ENCODE measurements at places on chromosomes 1 and 21. TPM values are rescaled to one million over a fixed set of nuclear protein-coding genes. Genes with fewer than 3 reads are reported as not detected.

DNA sequence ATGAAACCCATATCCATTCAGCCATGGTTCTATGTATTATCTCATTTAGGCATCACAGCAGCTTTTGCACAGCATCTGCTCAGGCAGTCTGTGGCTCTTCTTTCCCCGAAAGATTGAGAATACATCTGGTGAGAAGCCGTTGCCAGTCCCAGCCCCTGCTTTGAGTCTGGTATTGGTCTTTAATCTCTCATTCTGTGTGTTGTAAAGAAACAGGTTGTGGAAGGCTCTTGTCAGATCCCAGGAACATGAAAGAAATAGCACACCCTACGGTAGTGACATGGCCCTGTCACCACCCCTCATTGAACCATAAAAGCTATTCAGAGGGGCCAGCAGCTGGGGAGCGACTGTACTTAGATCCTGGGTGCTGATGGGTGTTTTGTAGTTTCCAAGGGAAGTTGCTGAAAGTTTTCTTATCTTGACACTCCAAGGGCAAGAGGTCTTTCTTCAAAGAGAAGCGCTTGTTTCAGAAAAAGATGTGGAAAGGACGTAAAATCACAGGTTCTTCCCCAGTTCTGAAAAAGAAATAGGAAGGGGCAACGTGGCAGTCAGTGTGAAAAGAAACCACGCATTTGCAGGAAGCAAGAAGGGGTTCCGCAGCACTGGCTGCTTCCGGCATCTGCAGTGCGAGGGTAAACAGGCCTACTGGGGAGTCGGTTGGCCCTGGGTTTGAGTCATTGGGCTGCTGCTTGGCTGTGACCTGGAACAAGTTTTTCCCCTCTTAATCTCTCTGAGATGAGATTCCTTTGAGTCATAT, 145.0 kb downstream of the DHRS3 start:
- peak; percentile 46 for DNase-seq

Gene ORC1
- 4.3 TPM for total RNA-seq

GRCh38 chr1:230376296-230376695, 49.8 kb downstream of the PGBD5 start:
- no peak for DNase-seq

GRCh38 chr1:207314816-207315215, 6.7 kb upstream of the CD55 start:
- no peak for DNase-seq

DNA sequence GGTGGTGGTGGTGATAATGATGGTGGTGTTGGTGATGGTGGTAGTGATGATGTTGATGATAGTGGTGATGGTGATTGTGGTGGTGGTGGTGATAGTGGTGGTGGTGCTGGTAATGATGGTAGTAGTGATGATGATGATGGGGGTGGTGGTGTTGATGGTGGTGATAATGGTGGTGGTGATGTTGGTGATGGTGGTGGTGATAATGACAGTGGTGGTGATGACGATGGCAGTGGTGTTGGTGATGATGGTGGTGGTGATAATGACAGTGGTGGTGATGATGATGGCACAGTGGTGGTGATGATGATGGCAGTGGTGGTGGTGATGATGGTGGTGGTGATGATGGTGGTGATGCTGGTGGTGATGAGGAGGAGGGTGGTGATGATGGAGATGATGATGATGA, 7.0 kb upstream of the AJAP1 start:
- DNase-seq, result no peak

- no peak for DNase-seq
Measured at GRCh38 chr1:165536016-165536415, 7.8 kb upstream of the LRRC52 start.

DNA sequence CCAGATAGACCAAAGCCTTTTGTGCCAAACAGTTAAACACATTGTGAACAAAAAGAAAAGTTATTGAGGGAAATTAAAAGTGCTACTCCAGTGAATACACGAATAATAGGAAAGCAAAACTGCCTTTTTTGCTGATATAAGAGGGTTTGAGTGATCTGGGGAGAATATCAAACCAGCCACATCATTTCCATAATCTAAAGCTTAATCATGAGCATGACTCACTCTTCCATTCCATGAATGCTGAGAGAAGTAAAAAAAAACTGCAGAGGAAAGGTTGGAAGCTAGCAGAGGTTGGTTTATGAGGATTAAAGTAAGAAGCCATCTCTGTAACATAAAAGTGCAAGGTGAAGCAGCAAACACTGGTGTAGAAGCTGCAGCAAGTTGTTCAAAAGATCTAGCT, 350.6 kb upstream of the NCAM2 start:
- DNase-seq, result no peak

DNA sequence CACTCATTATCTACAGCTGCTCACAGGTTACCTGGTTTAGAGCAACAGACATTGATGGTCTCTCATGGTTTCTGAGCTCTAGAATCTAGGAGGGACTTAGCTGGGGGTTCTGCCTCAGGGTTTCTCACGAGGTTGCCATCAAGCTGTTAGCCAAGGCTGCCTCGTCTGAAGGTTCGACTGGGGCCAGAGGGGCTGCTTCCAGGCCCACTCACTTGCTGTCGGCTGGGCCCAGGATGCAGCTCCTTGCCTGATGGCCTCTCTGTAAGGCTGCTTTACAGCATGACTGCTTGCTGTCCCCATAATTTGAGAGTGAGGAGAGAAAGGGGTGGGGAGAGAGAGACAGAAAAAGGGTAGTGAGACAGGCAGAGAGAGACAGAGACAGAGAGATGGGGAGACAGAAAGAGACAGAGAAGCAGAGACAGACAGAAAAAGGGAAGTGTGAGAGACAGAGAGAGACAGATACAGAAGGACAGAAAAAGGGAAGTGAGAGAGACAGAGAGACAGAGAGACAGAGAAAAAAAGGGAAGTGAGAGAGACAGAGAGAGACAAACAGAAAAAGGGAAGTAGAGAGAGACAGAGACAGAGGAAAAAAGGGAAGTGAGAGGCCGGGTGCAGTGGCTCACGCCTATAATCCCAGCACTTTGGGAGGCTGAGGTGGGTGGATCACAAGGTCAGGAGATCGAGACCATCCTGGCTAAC, 106.8 kb upstream of the C1orf174 start:
- DNase-seq, result no peak

GRCh38 chr1:38534473-38534823, 325.1 kb downstream of the RRAGC start:
- DNase-seq, result no peak

Gene CD1E
- 0.28 TPM for total RNA-seq

DNA sequence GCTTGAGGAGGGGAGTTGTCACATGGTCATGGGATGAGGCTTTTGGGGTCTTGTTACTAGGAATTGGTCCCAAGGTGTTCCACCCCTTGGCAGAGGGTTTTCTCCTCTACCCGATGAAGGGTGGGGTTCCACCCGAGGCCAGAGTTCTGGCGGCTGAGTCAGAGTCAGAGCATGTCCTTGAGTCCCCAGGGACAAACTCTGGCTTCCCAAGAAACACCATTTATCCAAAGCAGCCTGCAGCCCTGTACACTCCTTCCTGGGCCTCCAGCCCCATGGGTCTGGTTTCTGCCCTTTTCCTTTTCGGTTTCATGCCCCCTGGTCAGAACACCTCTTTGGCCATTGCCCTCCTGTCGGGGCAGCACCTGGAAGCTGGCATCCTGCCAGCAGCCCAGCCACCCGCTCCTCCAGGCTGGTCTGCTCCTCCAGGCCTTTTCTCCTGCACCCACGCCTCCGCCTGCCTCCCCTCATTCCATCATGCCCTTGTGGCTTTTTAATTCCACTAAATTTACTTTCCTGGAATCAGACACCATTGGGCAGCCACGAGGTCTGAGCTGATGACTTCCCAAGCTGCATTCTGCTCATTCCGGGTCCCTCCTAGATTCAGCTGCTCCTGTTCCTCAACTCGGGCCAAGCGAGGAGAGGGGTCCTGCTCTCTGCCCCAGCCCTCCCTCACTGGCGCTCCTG, 301.7 kb upstream of the VAMP3 start:
- DNase-seq, result no peak

Gene OR2M3
- not detected for total RNA-seq

- DNase-seq, result no peak
Measured at GRCh38 chr21:31221043-31221442, 123.0 kb downstream of the TIAM1 start.

Gene UBASH3A
- total RNA-seq, result 1.0 TPM

- DNase-seq, result no peak
Measured at GRCh38 chr1:201053155-201053860, 29.8 kb upstream of the KIF21B start.

DNA sequence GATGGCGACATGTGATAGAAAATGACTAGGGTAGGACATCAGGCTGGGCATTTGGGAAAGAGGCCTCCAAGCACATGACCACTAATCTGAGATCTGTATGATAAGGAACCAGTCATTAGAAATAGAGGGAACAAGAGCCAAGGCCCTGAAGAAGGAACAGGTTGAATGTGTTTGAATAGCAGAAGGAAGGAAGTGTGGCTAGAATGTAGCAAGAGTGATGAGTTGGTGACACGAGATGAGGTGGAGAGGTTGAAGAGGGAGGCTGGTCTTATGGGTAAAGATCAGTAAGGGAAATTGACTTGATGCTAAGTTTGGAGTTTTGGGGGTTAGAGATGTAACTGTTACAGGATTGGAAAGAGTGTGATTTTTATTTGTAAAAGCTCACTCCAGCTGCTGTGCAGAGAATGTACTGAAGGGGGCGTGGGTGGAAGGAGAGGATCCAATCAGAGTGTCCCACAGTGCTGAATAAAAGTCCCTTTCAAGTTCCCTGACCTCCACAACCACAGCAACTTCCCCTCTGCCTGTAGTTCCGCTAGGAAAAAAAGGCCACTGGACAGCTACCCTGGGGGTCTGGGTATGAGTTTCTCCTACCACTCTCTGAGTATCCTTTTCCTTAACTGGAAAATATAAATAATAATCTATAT, 295.0 kb downstream of the OMA1 start:
- DNase-seq, result no peak

Gene AQP10
- not detected for total RNA-seq

DNA sequence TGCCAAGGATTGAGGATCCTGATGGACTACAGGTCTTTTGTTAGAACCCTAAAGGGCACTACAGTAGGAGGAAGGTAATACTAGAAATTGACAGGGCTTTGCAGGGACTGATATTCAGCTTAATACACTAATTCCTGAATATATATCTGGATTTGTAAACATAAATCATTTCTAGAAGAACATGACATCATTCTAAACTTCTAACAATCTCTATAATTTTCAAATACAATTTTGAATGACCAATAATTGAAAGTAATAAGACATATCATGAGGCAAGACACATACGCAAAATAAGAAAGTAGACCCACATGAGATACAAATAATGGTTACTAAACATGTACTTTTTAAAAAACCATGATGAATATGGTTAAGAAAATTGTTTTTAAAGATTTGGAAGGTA, 52.4 kb upstream of the LRRC8B start:
- DNase-seq, result no peak

DNA sequence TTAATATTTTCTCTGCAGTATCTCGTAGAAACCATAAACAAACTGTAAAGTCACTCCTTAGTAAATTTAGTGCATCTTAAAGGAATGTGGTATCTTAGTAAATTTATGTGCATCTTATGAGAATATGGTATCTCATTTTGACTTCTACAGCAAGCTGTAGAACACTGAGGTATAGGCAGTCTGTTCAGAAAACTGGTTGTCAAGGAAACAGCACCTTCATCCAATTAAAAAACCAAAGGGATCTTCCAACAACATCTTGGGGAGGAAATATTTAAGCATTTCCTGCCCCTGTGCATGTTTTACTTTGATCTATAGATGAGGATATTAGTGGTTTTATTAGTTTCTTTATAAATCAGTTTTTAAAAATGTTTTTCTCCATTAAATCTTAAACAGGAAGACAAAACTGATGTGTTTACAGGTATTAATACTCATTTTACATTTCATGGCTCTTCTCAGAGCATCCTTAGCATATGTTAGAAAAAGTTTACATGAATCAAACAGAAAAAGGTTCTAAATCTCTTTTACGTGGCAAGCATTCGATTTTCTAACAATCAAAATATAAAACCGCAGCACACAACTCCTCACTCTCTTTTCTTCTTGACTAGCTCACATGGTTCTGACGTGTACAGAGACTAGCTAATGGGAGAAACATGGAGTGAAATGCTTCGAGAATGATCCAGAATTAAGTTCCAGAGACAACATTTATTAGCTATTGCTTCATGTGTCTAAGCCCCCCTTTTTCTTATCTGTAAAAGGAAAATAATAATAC, 668.8 kb downstream of the PTPRC start:
- DNase-seq, result no peak

DNA sequence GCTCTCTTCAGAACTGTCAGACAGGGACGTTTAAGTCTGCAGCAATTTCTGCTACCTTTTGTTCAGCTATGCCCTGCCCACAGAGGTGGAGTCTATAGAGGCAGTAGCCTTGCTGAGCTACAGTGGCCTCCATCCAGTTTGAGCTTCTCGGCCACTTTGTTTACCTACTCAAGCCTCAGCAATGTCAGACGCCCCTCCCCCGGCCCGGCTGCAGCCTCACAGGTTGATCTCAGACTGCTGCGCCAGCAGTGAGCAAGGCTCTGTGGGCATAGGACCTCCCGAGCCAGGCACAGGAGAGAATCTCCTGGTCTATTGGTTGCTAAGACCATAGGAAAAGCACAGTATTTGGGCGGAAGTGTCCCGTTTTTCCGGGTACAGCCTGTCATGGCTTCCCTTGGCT, 89.9 kb upstream of the PDC start:
- DNase-seq, result no peak

DNA sequence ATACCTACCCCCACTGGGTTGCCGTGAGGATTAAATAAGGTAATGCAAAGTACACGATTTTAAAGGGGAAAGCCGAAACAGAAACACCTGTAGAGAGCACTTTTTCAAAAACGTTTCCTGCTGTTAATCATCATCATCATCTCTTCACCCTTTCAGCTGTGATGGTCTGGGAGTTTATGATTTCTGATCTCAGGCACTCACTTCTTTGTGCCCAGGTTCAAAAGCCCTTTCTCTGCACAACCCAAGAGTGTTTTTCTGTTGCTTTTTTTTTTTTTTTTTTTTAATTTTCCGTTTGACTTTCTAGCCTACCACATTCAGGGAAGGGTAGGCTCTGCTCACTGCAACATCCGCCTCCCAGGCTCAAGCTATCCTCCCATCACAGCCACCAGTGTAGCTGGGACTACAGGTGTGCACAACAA, 936 bp upstream of the UBXN11 start:
- DNase-seq, result no peak

DNA sequence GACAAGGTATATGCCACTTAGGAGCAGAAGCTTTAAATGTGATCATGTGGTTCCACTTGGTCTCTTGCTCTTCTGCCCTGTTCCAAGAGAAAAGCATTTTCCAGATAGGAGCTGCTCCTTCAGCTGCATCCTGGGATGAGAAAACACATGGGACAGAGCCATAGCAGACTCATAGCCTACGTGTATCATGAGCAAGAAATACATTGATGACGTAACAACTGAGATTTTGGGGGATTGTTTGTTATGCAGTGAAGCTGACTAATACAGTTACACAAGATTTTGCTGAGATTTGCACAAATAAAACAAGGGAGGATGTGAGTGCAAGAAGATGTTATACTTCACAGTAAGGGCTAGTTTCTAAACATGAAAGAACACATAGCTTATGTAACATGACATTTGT, 36.0 kb upstream of the IRF2BP2 start:
- no peak for DNase-seq

Data from left colon (tissue), 2 donors.